ENCODE measurements at places on chromosomes 12 and 14.
A peak's percentile ranks its signal among the peaks of the same experiment; 100 is the strongest.

DNA sequence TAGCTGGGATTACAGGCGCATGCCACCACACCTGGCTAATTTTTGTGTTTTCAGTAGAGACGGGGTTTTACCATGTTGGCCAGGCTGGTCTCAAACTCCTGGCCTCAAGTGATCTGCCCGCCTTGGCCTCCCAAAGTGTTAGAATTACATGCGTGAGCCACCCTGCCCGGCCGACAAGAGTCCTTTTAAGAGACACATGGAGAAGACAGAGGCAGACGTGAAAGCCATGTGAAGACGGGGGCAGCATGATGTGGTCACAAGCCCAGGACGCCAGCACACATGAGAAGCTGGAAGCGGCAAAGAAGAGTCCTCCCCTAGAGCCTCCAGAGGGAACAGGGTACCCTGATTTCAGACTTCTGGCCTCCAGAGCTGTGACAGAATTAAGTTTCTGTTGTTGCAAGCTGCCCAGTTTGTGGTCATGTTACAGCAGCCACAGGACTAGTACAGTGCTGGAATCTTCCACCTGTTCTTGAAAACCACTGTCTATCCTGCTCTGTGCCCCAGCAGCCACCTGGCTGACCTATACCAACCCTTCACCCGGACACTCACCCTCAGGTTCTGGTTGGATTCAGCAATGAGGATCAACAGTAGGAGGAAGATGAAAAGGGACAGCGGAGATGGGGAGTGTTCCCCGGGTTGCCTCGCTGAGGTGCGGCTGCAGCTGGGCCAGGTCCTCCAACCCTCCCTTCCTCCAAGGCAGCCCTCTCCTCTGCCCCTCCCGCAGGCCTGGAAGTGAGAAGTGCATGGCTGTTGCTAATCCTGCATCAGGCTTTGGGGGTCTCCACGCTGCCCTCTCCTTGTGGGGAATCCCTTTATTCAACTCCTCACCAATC is 16.9 kb downstream of the VPS37B start:
- no peak for DNase-seq

DNA sequence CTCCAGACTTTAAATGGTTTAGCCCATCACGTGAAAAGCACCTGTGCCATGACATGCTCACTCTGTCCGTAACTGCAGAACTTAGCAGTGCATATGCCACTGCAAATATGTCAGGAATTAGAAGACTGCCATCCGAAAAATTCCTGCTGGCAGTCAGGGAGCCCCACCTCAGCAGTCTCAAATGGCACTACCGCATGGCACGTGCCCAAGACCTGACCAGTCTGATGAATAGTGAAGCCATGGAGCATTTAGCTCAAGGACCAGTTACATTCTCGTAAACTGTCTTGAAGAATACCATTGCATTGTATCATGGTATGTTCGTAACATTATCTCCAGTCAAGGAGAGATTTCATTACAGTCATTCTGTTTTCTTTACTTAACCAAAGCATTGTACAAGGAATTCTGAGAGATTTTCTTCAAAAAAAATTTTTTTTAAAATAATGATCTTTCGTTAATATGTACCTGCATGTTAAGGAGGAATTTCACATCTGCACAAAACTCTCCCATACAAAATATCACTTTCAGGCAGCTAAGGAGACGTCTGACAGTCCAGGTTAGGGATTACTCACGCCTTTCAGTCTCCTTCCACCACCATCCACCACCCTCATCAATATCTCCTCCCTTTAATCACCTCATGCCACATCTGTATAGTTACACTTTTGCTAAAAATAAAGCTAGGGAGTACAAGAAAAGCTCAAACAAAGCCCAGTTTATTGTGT is 138.5 kb downstream of the ANO2 start:
- DNase-seq, result no peak

DNA sequence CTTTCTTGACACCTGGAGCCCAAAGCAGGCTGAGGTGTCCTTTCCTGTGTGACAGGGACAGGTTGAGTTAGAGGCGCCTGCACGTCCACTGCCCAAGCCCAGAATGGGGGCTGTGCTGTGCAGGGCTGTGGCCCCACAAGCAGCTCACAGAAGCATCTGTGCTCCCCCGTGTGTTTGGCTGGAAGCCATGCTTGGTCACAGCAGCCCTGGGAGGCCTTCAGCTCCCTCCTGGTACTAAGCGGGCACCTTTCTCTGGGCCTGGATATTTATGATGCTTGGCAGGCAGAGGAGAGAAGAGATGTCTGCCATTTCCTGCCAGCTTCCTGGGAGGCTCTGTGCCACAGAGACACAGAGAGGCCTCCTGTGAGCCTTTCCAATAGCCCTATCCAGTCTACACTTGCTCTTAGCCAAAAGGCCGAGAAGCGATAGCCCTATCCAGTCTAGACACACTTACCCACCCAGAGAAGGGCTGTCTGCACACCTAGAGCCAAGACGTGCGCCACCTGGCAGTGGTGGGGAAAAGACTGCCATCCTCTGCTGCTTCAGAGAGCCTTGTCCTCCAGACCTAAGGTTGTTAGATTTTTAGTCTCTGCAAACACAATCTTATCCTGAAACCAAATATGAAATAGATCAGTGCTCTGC is 117.4 kb downstream of the GCH1 start:
- no peak for DNase-seq

DNA sequence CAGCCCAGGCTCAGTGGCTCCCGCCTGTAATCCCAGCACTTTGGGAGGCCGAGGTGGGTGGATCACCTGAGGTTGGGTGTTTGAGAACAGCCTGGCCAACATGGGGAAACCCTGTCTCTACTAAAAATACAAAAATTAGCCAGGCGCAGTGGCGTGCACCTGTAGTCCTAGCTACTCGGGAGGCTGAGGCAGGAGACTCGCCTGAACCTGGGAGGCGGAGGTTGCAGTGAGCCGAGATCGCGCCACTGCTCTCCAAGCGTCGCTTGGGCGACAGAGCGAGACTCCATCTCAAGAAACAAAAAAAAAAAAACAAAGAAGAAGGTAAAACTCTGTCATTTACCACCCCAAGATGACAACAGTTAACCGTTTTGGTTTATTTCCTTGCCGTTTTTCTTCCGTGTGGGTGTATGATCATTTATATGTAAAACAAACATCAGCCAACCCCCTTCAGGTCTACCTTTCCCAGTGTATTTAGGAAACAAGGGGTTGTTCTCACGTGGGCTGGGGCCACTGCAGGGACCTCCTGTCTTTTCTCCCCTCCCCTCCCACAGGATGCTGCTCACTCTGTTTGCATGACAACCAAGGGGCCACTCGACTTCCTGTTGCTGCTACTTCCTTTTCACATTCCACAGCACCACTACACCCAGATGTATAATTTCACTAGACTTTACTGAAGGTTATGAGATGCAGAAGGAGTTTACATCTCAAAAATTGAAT is 13.6 kb downstream of the TTC9 start:
- DNase-seq, result no peak

GRCh38 chr14:64412237-64412636 is 24.1 kb downstream of the MTHFD1 start:
- no peak for DNase-seq

DNA sequence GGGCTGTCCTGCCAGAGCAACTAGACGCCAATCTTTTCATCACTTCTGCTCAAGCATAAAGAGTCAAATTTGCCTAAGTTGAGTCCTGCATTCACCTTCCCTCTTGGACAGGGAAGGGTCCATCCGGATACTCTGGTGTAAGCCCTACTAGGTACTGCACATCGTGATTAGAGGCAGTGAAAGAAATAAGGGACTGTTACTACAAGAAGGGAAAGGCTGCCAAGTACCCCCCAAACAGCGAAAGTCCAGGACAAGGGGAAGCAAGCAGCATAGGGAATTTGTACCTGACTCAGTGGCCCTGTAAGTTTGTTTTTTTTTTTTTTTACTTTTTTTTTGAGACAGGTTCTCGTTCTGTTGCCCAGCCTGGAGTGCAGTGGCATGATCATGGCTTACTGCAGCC is 13.7 kb upstream of the PLEKHH1 start:
- no peak for DNase-seq

DNA sequence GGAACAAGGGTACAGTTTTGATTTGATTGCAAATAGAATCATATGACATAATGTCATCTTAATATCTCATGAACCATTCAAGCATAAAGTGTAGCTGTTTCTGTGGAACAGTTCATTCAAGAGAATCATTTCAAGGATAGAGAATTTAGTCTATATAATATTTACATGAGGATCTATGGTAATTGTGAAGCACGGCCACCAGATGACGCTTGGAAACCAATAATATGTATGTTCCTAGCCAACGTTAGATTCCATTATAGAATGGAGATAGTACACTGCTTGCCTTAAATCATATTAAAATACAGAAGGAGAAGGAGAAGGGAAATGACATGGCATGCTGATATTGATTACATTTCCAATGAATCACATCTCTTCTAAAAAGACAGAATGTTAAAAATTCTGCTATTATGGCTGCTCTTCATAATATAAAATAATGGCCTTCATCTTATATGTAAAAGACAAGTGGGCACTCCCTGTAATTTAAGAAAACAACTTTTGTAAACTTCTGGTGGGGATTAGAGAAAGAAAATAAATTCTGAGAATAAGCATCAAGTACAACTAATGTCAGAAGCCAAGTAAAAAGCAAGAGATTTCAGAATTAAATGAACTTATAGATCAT is 351.0 kb downstream of the NAV3 start:
- DNase-seq, result peak; percentile 63

- DNase-seq, result no peak
Measured at GRCh38 chr12:50603817-50604639, 99.2 kb downstream of the DIP2B start.

DNA sequence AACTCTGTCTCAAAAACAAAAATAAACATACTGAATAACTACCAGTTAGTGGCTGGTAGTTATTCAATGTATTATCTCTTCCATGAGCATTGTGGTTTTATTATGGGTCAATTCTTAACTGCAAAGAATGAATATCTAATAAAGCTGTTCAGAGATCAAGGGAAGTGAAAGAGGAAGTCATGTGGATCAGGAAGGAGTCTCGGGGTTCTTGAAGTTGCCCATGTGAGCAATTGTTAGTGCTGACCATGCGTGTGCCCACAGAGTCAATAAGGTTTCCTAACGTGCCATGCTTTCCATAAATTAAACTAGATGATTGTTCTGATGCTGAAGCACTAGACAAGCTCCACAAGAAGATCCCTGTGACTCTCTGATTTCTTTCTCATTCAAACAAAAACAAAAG is 136.5 kb upstream of the CPSF6 start:
- no peak for DNase-seq

- no peak for DNase-seq
Measured at GRCh38 chr12:71230542-71230941, 72.7 kb upstream of the TSPAN8 start.

DNA sequence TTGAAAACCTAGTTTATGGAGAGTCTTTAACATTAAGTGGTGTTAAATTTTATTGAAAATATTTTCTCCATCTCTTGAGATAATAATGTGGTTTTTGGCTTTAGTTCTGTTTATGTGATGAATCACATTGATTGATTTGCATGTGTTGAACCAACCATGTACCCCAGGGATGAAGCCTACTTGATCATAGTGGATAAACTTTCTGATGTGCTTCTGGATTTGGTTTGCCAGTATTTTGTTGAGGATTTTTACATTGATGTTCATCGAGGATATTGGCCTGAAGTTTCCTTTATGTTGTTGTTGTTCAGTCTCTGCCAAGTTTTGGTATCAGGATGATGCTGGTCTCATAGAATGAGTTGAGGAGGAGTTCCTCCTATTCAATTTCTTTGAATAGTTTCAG is 222.6 kb downstream of the ADAMTS20 start:
- DNase-seq, result no peak

Data from erythroblast (primary cell).